ENCODE measurements at places on chromosomes 16 and 17. TPM values are rescaled to one million over a fixed set of nuclear protein-coding genes. Genes with fewer than 3 reads are reported as not detected.

DNA sequence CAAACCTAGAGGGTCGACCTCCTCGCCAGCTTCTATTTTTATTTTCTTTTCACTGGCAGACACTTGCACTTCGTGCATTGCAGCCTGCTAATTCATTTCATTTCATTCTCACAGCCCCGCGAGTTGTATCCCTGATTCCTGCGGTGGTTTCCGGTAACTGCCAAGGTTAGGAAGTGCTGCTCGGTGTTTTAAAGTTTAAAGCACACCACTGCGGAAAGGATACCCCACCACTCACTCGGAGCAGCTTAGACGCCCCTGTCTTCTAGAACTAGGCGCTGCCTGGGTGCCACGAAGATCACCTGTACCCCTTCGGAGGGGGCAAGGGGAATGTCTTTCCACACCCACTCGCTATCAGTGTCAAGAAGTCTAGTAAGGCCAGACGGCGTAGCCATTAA, 509 bp downstream of the CNEP1R1 start:
- DNase-seq, result no peak

DNA sequence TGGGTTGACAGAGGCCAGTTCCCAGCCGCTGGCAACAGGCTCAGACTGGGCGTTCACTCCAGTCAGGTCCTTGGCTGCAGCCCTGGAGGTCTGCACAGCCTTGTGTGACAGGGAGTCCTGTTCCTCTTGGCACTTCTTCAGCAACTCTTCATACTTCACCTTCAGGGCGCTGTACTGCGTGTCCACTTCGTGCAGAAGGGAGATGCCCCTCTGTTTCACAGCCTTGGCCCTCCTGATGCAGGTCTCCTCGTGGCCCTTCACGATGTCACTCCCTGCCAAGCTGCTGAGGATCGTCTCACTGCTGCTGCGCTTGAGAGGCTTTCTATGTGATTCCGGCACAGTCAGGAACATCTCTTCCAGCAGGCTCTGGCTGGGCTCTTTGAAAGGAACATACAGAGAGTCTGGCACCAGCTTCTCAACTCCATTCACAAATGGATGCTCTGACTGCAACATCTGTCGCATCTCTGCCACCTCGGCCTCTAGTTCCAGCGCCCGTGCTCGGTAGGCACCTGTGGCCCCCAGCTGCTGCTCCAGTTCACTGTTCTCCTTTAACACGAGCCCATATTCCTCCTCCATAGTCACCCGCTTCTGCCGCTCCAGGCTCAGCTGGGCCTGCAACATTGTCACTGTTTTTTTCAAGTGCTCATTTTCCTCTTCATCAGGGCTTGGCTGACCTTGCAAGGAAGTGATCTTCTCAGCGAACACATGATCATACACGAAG, 27.2 kb downstream of the CDR2 start:
- DNase-seq, result peak; percentile 41

CRYBA1 gene
- total RNA-seq, result not detected

DNA sequence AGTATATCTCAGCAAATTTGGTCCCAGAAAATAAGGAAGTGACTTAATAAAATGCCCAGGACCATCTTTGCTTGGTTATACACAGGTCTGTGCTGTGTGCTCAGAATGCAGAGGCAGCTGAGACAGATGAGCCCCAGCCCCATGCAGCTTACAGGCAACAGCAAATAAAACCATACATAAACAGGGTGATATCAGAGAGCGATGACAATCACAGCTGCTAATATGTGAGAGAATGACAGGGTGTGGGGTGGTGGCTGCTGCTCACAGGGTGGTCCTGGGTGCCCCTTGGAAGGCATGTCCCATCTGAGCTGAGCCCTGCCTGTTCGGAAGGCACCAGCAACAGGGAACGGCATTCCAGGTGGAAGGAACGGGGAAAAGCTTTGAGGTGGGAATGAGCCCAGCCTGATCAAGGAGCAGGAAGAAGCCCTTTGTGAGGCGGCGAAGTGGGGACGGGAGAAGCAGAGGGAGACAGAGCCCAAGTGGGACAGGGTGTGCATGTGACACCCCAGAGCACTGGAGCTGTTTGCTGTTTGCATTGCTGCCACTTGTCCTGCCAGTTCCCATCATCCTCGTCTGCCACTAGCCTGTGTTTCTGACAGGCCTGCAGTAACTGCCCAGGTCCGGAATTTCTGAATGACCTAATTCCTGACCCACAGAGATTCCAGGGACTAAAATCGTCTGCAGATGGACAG, 150.5 kb downstream of the KATNIP start:
- no peak for DNase-seq

DNA sequence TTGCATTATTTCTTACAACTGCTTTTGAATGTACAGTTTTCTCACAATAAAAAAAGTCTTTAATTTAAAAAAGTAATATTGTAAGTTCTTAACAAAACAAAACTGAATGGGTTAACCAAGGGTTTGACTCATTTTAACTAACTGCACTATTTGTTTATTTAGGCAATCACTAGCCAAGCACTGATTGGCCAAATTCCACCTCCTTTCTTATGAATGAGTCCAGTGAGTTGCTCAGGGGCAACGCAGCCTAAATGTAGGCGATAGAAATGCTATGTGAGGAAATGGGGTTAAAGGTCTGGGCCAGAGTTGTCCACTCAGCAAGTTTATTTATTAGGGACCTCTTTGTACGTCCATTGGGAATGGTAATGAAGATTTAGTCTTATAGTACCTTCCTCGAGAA, 89.6 kb upstream of the MAF start:
- DNase-seq, result no peak

DNA sequence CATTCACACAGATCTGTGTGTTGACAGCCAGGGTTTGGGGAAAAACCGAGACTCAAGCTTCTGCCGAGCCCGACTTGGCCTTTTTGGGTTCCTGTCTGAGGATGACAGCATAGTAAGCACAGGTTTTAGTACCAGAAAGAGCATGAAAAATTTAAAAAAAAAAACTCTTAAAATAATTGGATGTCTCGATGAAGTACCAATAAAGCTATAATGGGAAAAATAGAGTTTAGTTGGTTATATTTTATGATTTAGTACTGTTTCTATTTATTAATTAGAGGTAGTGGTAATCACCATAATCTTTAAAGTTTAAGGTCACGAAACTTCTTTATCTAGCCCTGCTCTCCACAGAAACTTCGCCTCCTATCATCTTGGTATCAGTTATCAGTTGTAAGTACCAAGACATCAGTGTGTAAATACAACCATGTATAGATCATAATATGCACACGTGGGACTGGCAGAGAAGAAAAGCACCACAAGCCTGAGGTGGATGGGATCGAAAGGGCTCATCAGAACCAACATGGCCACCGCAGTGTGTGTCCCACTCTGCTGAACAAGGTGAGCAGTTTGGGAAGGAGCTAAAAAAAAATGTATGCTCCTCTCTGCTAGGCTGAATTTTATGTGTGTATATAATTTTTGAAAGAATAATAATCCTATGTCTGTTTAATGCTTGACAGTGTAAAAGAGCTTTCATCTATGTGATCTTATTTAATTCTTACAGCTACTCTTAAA, 14.4 kb upstream of the EEF2K start:
- DNase-seq, result no peak

NGFR gene
- 3.0 TPM for total RNA-seq

CCL4 gene
- total RNA-seq, result 0.82 TPM

GRCh38 chr17:39701012-39701783, 1.3 kb downstream of the ERBB2 start:
- no peak for DNase-seq

GRCh38 chr17:75839942-75840798, 4.0 kb downstream of the UNC13D start:
- no peak for DNase-seq

DNA sequence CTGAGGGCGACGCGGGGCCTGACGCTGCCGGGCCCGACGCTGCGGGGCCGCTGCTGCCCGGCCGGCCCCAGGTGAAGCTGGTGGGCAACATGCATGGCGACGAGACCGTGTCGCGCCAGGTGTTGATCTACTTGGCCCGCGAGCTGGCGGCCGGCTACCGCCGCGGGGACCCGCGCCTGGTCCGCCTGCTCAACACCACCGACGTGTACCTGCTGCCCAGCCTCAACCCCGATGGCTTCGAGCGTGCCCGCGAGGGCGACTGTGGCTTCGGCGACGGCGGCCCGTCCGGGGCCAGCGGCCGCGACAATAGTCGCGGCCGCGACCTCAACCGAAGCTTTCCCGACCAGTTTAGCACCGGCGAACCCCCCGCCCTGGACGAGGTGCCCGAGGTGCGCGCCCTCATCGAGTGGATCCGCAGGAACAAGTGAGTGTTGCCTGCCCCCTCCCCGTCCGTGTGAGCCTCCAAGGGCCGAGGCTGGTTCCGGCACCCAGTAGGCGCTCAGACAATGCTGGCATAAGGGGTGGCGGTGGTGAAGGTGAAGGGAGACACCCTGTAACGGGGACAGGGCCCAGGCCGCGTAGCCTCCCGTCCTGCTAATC, 676 bp downstream of the CPD start:
- peak; percentile 18 for DNase-seq

DPEP1 gene
- not detected for total RNA-seq

- no peak for DNase-seq
Measured at GRCh38 chr17:13554231-13554630, 47.5 kb downstream of the HS3ST3A1 start.

GRCh38 chr17:77437747-77438146, 297.0 kb downstream of the SEC14L1 start:
- no peak for DNase-seq

SHISA6 gene
- total RNA-seq, result 0.06 TPM

GPR179 gene
- 0.05 TPM for total RNA-seq

DNA sequence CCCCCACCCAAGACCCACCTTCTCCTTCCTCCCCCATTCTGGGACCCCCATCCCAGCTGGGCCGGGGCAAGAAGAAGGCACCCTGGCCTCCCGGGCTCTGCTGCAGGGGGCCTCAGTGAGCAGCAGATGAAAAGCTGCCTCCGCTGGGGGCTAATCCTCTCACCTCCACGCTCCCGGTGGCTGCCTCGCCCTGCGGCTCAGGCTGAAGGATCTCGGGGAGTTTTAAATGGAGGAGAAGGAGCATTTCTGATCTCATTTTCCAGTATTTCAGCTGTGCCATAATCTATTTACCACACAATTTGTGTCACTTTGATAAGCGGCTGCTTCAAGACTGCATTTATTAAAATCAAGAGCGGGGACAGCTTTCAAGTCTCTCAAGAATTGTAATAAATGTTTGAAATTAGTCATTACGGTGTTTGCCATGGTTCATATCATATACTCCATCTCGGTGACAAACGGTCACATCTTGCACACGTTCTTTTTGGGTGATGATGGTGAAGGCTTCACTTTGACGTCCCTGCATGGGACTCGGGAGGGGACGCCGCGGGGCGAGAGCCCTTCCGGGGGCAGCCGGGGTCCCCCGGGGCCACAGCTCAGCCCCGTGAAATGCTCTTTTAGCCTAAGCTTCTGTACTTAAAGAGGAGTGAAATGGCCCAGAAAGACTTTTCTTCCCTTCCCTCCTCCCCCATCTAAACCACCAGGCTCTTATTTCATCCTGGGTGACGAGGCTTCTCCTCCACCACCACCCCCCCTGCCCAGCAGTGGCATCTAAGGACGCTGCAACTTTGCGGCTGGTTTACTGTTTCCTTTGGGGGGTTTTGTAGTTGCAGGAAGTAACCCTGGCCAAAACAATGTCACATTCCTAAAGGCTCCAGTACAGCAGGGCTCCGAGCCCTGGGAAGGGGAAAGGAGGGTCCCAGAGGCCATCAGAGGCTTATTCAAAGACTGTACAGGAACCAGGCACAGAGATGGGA, 313.1 kb upstream of the TNRC6C start:
- DNase-seq, result no peak

DNA sequence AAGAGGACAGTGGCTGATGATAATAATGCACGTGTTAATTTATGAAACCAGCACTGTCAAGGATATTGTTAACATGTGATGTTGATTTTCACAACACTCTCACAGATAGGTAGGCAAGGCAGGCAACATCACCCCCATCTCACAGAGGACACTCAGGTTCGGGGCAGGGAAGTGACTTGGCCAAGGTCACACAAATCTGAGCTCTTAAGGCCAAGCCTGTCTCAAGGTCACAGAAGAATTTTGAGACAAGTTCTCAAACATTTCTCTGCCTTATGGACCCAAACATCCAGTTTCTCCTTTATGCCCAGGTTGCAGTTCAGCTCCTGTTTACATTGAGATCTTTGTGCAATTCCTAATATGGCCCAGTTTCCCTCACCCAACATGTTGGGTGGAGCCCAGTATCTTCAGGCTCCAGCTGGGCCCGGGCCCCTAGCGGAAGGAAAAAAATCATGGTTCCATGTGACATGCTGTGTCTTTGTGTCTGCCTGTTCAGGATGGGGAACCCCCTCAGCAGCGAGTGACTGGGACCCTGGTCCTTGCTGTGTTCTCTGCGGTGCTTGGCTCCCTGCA, 1.3 kb downstream of the SLC2A4 start:
- no peak for DNase-seq

GRCh38 chr16:20903116-20903898, 2.7 kb downstream of the LYRM1 start:
- no peak for DNase-seq

GRCh38 chr16:4114257-4115208, 1.7 kb downstream of the ADCY9 start:
- DNase-seq, result peak; percentile 25

GRCh38 chr16:84119368-84119767, 2.6 kb upstream of the MBTPS1 start:
- DNase-seq, result no peak

DNA sequence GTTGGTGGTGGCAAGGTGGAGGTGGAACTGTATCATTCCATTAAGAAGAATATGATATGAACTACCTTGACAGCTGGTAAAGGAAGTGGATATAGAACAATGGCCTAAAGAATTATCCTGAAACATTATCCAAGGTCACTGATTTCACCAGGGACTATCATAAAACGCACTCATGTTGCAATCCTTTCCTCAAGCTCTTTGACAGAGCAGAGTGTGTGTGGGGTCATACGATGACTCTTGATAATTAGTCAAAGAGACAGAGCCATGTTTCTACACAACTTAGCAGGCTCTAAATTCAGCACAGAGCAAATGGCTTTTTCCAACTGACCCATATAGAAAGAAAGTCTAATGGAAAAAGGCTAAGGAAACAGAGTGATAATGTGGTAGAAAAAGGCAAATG, 126.4 kb upstream of the ANKFN1 start:
- DNase-seq, result no peak

HP gene
- 2.4 TPM for total RNA-seq

TLCD3B gene
- total RNA-seq, result not detected

DNA sequence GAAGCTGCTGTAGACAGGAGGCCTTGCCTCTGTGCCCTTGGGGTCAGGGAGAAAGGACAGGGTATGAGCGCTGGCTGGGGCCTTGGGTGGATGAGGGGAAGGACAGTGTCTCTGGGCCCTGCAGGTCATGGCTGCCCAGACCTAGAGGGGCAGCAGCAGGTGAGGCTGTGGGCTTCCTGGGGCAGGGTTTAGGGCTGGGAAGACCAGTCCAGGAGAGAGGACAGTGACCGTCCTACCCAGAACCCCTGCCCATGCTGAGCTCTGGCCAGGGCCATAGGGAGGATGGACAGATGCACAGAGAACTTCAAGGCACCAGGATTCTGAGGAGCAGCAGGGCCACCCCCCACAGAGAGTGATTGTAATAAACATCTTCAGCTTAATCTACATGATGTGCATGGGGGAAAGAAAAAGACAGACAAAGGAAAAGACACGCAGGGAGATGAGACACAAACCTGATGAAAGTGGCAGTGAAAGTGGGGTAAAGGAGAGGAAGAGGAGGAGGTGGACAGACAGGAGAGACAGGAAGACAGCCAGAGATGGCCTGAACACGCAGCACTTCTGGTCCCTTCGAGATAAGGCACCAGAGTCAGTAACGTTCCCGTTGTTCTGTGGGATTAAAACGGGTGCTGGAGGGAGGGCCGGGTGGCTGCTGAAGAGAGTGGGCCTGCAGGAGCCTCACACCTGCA, 17.5 kb downstream of the FLOT2 start:
- no peak for DNase-seq

GRCh38 chr17:80460429-80460834, 16.0 kb downstream of the NPTX1 start:
- no peak for DNase-seq

Measured in heart right ventricle (tissue), 16 donors.